Right lobe of liver (tissue), 6 donors: ENCODE measurements at places on chromosomes 16 and 17. TPM values are rescaled to one million over a fixed set of nuclear protein-coding genes. Genes with fewer than 3 reads are reported as not detected.

The SLC5A2 gene
- 0.07 TPM for total RNA-seq

The SOX8 gene
- 0.09 TPM for total RNA-seq

The C16orf86 gene
- total RNA-seq, result 4.3 TPM

DNA sequence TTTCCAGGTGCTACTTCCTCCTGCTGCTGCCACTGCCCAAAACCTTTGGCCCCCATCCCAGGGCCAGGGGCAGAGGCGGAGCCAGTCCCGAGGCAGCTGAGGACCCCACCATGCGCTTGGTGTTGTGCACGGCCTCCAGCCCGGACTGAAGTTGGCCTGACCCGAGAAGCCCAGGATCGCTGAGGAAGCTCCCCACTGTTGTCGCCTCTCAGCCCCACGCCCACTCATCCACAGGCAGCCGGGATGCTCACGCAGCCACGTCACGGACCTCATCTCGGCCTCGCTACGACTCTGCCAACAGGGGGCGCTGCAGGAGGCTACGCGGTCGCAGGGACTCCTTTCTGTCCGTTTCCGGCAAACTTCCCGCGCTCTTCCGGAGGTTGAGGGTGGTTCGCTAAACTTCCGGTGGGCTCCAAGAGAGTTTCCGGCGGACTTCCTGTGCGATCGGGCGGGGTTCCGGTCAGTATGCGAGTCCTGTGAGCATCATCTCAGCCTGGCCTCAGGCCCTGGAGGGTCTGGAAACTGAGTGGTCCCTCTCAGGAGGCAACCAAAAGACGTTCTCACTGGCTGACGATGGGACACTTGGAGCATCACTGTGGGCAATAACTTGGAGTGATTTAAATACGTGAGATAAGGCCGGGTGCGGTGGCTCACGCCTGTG is 12.4 kb downstream of the ZG16B start:
- no peaks in the 10 kb centered on the region for H3K4me1 ChIP-seq
- DNase-seq, result no peak
- no peak overlapping the region for H3K27ac ChIP-seq
- H3K4me3 ChIP-seq, result no peak overlapping the region

DNA sequence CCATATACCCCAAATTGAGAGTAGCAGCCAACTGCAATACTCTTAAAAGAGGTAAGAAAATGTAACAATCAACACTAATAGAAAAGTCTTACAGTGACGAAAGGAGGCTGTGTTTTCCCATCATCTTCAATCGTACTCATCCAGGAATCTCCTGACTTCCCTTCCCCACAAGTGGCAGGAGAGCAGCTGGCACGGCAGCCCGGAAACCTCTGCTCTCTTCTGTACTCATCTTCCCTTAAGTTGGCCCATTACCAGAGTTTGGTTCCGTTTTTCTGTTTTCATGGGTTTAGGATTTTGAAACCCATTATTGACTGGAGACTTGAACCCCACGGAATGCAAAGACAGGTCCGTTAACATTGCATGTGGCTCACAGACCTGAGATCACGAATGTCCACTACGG is 11.7 kb upstream of the CD300H start:
- no peak overlapping the region for H3K27ac ChIP-seq
- no peaks in the 10 kb centered on the region for H3K36me3 ChIP-seq
- no peak overlapping the region for H3K4me3 ChIP-seq
- no peak for DNase-seq
- no peaks in the 10 kb centered on the region for H3K27me3 ChIP-seq

DNA sequence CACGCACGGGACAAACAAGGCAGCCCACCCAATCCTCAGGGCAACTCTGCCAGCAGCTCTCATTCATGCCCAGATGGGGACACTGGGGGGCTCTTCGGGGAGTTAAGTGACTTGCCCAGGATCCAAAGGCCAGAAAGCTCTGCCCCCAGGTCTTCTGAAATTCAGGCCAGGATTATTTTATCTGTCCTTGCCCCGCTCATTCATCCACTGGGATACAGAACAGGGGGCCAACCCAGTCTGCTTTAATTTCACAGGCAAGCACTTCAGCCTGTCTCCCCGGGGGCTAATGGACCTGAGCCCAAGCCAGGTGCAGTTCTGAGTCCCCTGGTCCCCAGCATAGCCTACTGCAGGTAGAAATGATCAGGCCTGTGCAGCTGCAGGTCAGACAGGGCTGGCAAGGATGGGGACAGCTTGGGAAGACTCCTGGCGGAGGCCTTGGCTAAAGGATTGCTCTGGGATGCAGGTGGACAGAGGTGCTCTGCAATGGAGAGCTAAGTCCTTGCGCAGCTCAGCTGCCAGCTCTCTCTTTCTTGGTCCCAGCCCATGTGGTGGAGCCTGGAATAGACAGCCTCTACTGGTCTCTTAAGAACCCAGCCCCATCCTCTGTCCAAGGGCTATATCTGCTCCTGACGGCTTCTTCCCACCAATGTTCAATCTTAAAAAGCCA is 766 bp upstream of the B3GNT9 start:
- peaks cover 28% of the 10 kb centered on the region for H3K4me1 ChIP-seq
- no peak overlapping the region for H3K27ac ChIP-seq
- H3K36me3 ChIP-seq, result peaks cover 13% of the 10 kb centered on the region
- DNase-seq, result no peak
- H3K27me3 ChIP-seq, result no peaks in the 10 kb centered on the region

DNA sequence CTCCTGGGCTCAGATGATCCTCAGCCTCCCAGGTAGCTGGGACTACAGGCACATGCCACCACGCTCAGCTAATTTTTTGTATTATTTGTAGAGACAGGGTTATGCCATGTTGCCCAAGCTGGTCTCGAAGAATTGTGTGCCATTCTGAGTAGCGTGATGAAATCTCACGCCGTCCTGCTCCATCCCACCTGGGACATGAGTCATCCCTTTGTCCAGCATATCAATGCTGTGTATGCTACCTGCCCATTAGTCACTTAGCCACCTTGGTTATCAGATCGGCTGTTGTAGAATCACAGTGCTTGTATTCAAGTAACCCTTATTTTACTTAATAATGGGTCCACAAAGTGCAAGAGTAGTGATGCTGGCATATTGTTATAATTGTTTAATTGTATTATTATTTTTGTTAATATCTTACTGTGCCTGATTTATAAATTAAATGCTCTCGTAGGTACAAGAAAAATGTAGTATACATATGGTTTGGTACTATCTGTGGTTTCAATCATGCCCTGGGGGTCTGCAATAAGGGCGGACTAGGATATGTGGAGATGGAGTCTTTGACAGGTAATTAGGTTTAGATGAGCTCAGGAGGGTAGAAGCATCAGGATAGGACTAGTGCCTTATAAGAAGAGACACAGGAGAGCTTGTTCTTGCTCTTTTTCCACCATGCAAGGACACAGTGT is 26.6 kb upstream of the SLC13A2 start:
- no peaks in the 10 kb centered on the region for H3K36me3 ChIP-seq
- DNase-seq, result no peak
- H3K27me3 ChIP-seq, result no peaks in the 10 kb centered on the region
- H3K27ac ChIP-seq, result no peak overlapping the region

- no peaks in the 10 kb centered on the region for H3K36me3 ChIP-seq
- peaks cover 13% of the 10 kb centered on the region for H3K4me1 ChIP-seq
- no peak for DNase-seq
Observed at GRCh38 chr16:50702725-50703124, 9.3 kb downstream of the NOD2 start.
